ENCODE measurements at places on chromosomes 1 and 21.

GRCh38 chr1:229836324-229836723 is 210.3 kb downstream of the URB2 start:
- DNase-seq = no peak

GRCh38 chr1:31376375-31377134 is 3.7 kb upstream of the FABP3 start:
- DNase-seq = no peak

DNA sequence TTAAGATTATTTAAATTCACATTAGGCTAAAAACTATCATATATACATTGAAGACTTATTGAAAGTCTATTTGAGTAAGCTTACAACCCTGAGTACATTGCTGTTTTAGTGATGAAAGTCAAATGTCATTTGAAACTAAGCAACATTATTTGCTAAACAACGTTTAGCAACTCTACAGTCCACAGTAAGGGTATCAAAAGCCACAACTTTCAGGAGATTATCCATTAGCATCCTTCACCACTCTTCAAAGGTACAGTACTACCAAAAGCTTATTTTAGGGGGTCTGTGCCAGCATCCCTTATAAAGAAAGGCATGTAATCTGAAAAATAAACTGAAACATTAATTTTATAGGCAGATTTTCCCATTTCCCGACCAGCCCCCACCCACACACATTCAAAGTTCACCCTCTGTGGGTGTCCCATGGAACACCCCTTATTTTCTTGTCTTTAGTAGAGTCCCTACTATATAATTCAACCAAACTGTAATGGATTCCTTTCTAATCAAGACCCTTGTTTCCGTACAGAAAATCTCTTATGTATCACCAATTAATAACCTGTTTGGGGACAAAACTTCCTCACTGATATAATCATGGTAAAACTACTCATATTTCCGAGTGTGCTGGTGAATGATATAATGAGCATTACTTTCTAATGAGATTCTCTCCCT is 11.0 kb downstream of the SFPQ start:
- DNase-seq = no peak

GRCh38 chr21:17753736-17754135 is 65.4 kb downstream of the C21orf91 start:
- no peak for DNase-seq

Data from stimulated activated CD4-positive, alpha-beta T cell treated with anti-CD3 and anti-CD28 coated beads, Interleukin-1b, Interleukin-23, amount 100 ng/mL, for 1 hour (primary cell).